Muscle of arm (tissue), 14 donors: ENCODE measurements at places on chromosomes 7 and 10.

GRCh38 chr7:101554584-101555268 is 74.4 kb downstream of the MYL10 start:
- DNase-seq, result no peak

- DNase-seq, result no peak
Measured at GRCh38 chr10:98340940-98341310, 72.9 kb upstream of the LOXL4 start.

DNA sequence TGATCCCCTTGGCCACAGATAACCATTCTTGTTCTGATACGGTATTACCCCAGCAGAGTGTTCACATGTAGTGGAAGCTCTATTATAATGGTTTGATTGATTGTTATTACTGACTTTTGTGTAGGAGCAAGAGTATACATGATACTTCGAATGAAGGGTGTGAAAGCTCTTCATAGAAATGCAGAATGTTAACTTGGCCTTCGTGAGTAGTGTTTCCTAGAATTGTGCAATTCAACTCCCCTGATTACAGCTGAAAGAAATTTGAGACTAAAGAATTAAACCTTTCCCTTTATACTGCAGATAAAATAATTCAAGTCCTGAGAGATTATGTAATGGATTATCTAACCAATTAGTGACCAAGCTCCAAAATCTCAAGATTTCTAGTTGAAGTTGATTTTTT is 38.2 kb downstream of the MKLN1 start:
- no peak for DNase-seq

- no peak for DNase-seq
Measured at GRCh38 chr7:108246227-108246837, 116.2 kb upstream of the LAMB4 start.

- no peak for DNase-seq
Measured at GRCh38 chr10:89371987-89372386, 5.9 kb upstream of the IFIT1B start.

DNA sequence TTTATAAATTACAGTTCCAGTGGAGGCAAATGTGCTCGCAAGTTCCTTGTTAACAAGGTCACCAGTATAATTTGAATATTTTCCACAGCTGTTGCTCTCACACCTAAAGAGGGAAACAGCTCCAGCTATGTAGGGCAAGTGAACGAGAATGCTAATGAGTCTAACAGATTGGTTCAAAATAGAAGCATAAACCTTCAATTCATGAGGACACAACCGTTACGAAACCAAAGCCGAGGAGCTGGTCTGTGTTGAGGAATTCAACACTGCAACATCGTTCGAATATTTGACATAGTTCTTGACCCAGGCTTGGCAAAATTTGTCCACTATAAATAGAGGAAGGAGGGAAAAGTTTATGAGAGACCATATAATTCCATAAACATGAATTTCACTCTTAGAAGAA is 161.3 kb downstream of the KLF6 start:
- peak; percentile 51 for DNase-seq

GRCh38 chr10:15172306-15172840 is 3.9 kb upstream of the NMT2 start:
- DNase-seq, result no peak

DNA sequence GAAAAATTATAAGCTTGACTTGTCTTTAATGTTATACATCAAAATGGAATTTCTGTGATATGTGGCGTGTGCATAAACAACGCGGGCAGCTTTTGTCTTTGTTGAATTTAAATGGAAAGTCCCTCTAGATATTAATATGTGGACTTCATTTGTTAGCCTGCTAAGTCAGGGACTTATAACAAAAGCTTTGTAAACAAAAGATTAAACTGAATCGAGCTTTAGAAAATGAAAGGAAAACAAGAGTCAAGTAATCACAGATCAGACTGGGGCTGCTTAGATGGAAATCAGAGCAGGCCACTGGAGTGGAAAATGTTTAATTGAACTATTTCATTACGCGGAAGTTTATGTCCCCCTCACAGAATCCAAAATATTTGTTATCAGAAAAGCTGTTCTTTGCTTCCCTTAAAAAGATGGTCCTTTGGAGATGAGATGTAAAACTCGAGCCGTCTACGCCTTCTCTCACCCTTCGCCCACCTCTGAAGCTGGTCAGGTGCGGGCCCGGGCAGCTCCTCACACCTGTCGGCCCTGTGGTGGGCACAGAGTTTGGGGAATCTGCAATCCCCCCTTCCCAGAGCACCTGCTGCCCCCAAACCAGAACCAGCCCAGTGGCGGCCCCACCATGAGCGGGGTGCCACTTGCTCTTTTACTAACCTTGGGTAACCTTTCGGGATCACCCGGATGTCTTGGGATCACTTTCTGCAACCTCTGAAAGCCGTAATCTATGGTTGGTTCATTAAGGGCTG is 116.2 kb downstream of the EBF3 start:
- DNase-seq, result no peak
